Tibial artery (tissue), 4 donors: ENCODE measurements at places on chromosomes 11 and 22.

DNA sequence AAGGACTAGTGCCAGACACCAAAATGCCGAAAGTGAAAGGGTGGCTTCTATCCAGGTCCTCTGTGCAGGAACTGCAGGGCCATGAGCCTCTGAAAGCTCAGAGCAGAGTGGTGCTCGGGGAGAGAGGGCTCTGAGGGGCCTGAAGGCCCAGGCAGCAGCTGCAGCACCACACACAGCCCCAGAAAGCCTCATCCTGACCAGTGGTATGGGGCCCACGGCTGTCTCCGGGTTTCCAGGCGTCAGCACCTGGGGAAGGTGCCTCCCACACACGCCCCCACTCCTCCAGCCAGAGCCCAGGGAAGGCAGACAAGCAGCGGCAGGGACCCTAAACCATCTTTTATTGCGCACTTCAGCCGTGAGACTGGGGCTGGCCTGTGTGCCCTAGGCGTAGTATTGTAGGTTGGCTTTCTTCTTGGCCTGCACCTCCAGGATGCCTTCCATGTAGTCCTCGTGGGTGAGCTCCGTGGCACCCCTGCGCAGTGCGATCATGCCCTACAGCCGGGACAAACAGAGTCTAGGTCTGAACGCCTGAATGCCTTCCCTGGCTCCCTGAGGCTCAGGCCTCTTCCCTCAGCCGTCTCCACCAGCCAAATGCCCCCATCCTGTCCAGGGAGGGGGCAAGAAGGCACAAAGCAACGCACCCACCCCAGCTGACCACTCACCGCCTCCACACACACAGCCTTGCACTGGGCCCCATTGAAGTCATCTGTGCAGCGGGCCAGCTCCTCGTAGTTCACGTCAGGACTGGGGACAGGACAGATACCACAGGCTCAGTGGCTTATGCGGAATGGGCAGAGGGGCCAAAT, 7.6 kb downstream of the PSMC3 start:
- DNase-seq, result no peak

DNA sequence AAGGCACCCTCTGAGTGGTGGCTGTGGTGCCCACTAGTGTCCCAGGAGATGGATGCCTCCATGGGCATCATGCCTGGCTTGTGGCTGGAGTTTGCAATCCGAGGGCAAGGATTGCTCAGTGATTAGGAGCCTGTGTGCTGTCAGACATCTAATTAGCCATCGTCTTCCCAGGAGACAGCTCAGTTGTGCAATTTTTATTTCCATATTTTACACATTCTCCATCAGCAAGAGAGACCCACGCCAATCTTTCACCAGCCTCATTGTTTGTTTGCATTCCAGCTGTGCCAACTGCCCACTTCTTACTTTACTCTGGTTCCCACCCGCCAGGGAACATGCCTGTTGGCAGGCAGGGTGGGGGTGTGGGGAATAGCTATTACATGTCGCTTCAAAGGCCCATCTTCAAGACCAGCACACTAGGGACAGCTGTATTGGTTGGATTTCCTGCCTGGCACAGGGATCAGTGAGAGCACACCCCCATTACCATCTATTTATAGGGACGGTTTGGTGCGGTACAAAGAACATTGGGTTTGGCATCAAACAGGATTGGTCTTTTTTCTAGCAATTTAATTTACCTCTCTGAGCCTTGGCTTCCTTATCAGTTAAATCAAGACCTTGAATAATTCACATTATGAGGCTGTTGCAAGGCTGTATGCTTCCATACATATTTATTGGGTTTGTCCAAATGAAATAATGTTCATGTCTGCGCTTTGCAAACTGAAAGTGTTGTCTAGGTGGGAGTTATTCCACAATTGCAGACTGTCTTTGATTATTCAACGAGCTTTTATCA, 80.7 kb upstream of the NAV2 start:
- DNase-seq, result peak; percentile 46

DNA sequence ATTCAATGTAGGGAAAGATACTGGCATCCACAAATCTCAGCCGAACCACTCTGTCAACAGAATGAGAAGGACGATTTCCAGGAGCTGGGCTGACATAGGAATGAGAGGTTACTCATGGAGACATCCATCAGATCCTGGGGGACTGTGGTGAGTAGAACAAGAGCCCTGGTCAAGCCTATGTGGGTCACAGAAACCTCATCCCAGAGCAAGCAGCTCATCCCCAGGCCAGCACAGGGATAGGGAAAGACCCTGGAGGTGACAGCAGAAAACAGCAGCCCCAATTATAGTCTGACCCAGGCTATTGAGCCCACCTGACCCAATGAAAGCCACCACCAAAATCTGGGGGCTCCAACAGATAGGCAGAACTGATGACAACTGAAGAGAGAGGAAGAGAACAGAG, 128.0 kb upstream of the SERPIND1 start:
- no peak for DNase-seq

DNA sequence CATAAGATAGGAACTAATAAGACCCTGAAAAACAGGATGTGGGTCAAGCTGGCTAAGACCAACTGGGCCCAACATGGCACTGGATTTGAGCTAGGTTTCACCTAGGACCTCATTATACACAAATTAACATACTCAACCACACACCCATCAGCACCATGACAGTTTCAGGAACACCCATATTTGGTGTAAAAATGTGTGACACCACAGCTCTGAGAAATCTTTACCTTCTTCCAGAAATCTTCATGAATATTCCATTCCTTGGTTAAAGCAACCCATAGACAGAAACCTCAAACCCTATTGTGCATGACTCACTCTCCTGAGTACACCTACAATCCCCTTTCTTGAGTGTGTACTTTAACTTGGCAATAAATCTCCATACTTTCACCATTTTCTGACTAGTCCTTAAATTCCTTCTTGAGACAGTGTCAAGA, 378.8 kb downstream of the DYNC2H1 start:
- DNase-seq, result no peak

GRCh38 chr11:65506772-65507505, 8.1 kb downstream of the MALAT1 start:
- DNase-seq, result peak; percentile 64

DNA sequence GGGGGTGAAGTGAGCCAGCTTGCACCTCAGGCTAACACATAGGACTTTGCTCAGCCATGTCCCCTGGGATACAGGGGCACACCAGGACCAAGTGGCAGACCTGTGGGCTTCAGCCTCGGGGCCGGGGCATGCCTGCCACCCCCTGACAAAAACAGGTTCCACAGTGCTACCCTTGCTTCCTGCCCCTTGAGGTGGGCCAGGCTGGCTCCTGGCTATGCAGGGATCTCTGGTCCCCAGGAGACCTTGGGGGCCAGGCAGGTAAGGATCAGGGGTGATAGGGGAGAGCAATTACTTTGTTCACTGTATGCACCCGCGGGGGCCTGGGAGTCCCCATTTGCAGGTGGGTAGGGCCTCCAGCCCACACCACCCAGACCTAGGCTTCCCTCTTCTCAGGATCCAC, 2.4 kb upstream of the MYO7A start:
- DNase-seq, result no peak

DNA sequence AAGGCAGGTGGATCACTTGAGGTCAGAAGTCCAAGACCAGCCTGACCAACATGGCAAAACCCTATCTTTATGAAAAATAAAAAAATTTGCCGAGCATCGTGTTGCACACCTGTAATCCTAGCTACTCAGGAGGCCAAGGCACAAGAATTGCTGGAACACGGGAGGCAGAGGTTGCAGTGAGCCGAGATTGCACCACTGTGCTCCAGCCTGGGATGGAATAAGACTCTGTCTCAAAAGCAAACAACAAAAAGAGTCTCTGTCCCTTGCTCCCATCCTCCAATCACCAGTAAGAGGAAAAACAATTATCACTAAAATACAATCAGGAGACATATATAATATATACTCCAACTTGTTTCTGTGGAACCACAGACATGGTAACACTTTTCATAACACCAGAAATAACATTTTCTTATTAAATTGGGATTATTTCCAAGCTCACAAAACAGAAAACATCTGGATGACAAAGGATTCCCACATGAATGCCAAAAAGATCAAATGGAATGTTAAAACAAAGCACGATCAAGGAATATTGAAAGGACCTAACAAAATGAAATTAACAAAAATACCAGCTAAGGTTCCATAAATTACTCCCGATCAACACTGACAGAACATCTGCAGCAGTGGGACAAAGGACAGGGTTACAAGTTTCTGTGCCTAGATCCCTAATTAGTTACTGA, 15.2 kb downstream of the FCHSD2 start:
- no peak for DNase-seq

GRCh38 chr22:19064354-19065054, 57.7 kb downstream of the DGCR2 start:
- no peak for DNase-seq

DNA sequence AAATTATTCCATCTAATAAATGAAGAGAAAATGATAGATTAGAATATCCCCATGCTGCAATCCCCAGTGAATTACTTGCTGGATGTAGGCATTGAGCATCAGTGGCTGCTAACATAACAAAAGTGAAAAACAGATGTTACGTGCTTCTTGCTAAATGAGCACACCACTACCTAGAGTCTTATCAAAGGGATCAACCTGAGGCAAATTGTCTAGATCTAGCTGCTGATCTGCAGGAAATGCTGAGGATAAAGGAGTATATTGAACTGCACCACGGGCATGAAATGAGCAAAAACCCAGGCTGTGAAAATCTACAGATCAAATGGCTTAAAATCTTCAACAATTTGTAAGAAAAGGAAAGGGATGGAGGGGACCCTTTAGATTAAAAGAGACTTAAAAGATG, 45.3 kb upstream of the SCUBE2 start:
- no peak for DNase-seq

GRCh38 chr11:72227316-72228228, 3.0 kb downstream of the INPPL1 start:
- DNase-seq, result no peak

- no peak for DNase-seq
These were observed 24.4 kb upstream of the A4GALT start for GRCh38 chr22:42745118-42745517.

DNA sequence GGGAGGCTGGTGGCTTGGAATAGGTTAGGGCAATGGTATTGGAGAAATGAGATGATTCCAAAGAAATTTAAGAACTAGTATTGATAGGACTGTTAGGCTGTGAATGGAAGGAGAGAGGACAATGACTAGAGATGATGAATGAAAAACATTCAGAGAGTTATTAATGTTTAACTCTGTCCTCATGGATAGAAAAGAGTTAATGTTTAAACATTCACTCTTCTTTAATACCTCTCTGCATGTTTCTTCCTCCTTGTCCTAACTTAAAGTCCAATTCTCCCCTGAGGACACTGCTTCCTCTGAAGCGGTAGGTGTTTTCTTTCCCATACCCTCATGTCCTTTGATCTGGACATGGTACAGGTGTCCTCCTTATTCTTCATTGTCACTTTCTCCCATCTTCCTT, 13.4 kb downstream of the CHEK1 start:
- DNase-seq, result no peak

GRCh38 chr11:1592628-1593027, 5.5 kb downstream of the KRTAP5-2 start:
- no peak for DNase-seq

GRCh38 chr11:8828046-8828445, 82.9 kb upstream of the AKIP1 start:
- DNase-seq, result no peak

- DNase-seq, result no peak
These were observed 785 bp upstream of the SUSD2 start for GRCh38 chr22:24180316-24181087.

DNA sequence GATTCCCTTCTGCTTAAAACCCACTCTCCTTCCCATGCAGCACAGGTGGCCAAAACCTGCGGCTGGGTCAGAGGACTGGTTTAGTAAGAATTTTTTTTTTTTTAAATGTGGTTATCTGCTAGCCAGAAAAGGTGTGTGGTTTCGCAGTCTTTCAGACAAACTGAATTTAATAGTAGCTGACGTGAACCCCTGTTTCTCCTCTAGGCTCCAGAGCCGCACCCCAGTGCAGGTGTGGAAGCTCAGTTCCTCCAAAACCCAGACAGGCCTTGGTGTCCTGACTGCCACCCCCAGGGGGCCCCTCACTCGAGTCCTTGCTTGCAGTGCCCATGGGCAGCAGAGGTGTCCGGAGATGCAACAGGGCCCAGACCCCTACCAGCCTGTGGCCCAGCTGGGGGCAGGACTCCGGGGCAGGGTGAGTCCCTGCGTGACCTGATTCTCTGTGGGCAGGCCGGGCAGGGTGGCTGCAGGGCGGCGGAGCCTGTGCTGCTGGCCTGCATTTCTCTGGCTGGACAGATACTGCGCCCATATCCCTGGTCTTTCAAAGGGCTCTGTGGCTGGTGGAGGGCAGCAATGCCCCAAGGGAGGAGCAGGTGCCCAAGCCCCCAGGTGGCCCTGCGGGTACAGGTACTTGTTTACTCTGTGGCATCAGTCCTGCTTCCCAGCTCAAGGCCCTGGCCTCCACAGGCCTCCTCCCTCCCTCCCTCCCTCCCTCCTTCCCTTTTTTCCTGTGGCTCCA, 15.2 kb downstream of the KCNQ1 start:
- no peak for DNase-seq

GRCh38 chr11:82874646-82875523, 25.3 kb downstream of the PRCP start:
- DNase-seq, result no peak

DNA sequence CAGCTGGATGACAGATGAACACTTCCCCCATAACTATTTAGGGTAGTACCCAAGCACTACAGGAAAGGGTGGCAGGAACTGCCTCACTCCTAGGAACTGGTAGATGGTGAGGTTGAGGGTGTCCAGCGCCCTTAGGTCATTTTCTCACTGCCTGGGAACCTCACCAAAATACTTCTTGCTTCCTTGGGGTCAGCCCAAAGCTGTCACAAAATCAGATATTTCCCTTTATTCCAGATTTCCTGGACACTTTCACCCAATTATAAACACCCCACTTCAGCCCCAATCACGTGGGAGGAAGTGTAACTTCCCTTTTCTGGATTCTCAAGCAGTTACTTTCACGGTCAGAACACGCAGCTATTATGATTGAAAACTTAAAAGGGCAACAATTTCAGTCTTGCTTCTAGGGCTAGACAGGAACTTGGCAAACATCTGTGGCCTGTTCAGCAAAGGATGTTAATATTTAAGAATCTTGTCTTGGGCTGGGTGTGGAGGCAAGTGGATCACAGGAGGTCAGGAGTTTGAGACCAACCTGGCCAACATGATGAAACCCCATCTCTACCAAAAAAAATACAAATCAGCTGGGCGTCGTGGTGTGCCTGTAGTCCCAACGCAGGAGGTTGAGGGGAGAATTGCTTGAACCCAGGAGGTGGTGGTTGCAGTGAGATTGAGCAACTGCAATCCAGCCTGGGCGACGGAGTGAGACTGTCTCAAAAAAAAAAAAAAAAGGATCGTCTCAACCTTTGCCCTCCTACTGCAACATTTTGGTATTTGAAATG, 4.0 kb downstream of the FTH1 start:
- peak; percentile 56 for DNase-seq
